Vagina (tissue), 2 donors: ENCODE measurements at places on chromosomes 4 and X. TPM values are rescaled to one million over a fixed set of nuclear protein-coding genes. Genes with fewer than 3 reads are reported as not detected.

Gene MXRA5
- 4.7 TPM for total RNA-seq

Gene CEP44
- 17.4 TPM for total RNA-seq

DNA sequence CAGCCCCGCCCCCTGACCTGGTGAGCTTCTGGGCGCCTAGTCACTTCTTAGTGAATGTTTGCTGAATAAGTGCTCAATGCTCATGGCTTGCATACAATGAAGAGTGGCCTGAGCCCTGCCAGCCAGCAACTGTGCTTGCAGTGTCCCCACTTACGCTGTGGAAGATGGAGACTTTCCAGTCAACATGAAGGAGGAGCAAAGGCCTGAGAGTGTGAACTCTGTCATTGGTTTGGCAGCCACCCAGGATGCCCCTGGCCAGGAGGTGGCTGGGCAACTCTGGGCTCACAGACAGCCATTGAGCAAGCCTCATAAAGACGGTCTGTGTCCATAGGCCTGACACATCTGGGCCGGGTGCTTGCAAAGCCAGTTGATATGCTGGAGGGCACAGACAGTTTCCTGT lies 72.1 kb upstream of the MAMLD1 start:
- H3K36me3 ChIP-seq, result no peaks in the 10 kb centered on the region
- DNase-seq, result peak; percentile 77
- no peaks in the 10 kb centered on the region for H3K27me3 ChIP-seq
- no peak overlapping the region for H3K27ac ChIP-seq
- no peaks in the 10 kb centered on the region for H3K4me1 ChIP-seq

DNA sequence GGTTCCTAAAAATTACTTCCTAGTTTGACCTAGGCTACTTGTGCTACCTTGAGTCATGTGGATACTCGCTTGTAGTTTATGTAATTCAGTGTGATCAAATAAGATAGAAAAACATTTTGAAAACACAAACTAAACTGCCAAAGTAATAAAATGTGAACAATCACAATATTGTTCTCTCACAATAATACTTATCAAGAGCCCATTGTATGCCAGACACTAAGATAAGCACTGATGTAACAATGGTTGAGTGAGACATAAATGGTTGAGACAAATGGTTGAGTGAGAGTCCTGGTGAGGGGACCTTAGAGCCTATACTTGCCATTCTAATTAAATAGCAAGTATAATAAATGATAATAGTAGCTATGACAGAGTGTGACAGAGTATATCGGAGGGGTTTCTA lies 41.7 kb downstream of the RFC1 start:
- no peaks in the 10 kb centered on the region for H3K36me3 ChIP-seq
- no peaks in the 10 kb centered on the region for H3K27me3 ChIP-seq
- H3K27ac ChIP-seq, result no peak overlapping the region
- H3K4me1 ChIP-seq, result no peaks in the 10 kb centered on the region
- no peak for DNase-seq
- no peak overlapping the region for H3K4me3 ChIP-seq

DNA sequence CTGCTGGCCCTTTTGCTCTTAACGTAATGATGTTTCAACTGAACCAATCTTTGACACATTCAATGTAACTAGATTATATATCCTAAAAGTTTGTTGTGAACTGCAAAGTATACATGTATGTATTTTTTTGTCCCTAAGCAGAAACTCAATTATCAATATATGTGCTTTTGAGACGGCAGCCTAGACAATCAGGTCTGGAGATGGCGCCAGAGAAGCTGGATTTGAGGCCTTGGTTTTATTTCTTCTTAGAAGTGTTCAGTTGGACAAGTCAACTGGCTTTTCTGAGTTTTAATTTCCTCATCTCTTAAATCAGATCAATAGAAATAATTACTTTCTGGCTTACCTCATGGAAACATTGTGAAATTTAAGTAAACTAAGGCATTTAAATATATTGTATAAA lies 62.5 kb downstream of the DCAF8L1 start:
- H3K36me3 ChIP-seq, result no peaks in the 10 kb centered on the region
- H3K4me1 ChIP-seq, result no peaks in the 10 kb centered on the region
- DNase-seq, result no peak
- H3K27ac ChIP-seq, result no peak overlapping the region

DNA sequence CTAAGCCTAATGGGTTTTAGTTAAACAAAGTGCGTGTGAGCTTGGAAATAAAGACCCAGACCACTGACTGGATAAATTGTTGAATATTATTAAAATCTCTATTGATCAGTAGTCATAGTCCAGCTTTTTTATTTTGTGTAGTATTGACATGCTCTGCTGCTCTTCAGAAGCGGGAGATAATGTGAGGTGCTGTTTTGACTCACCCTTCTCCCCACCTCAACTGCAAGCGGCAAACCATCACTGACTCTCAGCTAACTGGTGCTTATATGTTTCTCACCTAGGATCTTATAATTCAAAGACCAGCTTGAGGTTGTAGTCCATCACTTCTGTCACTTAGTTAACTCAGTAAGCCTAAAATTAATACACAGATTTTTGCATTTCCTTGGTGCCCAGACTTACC lies 72.2 kb downstream of the COMMD8 start:
- no peaks in the 10 kb centered on the region for H3K27me3 ChIP-seq
- no peak overlapping the region for H3K27ac ChIP-seq
- no peaks in the 10 kb centered on the region for H3K4me1 ChIP-seq
- DNase-seq, result no peak

- no peak for DNase-seq
- H3K27me3 ChIP-seq, result no peaks in the 10 kb centered on the region
- H3K27ac ChIP-seq, result no peak overlapping the region
- no peaks in the 10 kb centered on the region for H3K4me1 ChIP-seq
Observed at GRCh38 chrX:23779025-23779424, 3.9 kb upstream of the SAT1 start.

- no peaks in the 10 kb centered on the region for H3K4me1 ChIP-seq
- H3K4me3 ChIP-seq, result no peak overlapping the region
Observed at GRCh38 chr4:177194906-177195305, 114.8 kb upstream of the NEIL3 start.

Gene CXCL3
- not detected for total RNA-seq

Gene TMSB15A
- not detected for total RNA-seq

Gene SUPT20HL2
- total RNA-seq, result not detected

GRCh38 chrX:16665089-16665488 lies 15.1 kb downstream of the S100G start:
- no peaks in the 10 kb centered on the region for H3K4me1 ChIP-seq
- no peaks in the 10 kb centered on the region for H3K36me3 ChIP-seq
- DNase-seq, result no peak
- H3K27me3 ChIP-seq, result no peaks in the 10 kb centered on the region

Gene LINC00632
- 140 TPM for total RNA-seq

Gene CENPU
- 5.2 TPM for total RNA-seq

DNA sequence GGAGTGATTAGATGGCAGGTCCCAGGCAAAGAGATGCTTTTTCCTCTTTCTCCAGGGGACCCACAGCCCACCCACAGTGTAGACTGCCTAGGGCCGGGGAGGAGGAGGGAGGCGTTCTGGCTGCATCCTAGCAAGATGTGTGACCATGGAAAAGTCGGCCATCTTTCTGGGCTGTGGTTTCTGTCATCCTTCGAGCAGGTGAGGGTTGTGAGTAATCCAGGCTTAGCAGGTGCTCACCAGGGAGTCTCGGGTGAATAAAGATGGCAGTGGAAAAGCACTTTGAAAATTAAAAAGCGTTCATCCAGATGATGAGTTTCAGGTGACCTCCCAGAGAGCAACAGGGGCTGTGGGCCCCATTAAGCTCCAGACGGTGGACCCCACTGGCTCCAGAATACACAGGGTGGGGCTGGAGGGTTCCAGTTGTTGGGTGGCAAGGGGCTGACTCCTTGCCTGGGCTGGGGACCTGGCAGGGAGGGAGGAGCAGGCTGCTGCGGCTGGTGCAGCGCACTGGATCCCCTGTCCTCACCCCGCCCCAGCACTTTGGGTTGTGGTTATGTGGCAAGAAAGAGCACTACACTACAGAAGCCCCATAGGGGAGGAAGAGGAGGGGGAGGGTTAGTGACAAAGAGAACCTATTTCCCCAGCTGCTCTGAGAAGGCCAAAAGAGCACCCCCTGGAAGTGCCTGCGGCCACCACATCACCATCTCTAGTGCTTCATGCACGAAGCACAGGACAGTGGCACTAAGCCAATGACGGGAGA lies 23.7 kb downstream of the ELF4 start:
- H3K27me3 ChIP-seq, result no peaks in the 10 kb centered on the region
- no peak overlapping the region for H3K4me3 ChIP-seq
- peaks cover 40% of the 10 kb centered on the region for H3K4me1 ChIP-seq
- no peak for DNase-seq
- H3K36me3 ChIP-seq, result no peaks in the 10 kb centered on the region

DNA sequence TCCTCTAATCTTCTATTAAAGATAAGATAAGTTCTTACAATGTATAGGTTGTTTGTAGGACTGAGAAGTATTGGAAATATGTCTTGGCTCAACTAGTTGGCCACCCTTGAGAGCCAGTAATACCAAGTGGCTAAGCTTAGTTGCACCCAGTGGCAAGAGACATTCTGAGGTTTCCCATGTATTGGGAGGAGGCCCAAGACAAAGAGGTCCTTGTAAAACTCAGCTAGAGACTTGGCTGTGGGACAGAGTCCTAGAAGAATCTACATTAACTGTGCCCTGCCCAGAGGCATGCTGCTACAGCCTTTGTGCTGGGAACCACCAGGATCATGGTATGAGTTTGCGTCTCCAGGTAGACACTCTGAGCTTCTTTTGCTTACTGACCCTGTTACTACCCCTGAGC lies 41.9 kb upstream of the SLC4A4 start:
- H3K4me1 ChIP-seq, result no peaks in the 10 kb centered on the region
- no peak overlapping the region for H3K4me3 ChIP-seq
- H3K27me3 ChIP-seq, result no peaks in the 10 kb centered on the region
- no peak for DNase-seq
- H3K36me3 ChIP-seq, result no peaks in the 10 kb centered on the region

DNA sequence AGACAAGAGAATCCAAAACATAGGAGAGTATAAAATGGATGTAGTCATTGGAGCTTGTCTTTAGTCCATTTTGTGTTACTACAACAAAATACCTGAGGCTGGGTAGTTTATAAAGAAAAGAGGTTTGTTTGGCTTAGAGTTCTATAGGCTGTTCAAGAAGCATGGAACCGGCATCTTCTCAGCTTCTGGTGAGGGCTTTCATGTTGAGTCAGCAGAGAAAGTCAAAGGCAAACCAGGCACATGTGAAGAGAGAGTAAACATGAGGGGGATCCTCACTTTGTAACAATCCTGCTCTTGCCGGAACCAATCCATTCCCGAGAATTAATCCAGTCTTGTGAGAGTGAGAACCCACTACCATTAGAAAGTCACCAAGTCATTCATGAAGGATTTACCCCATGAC lies 8.1 kb upstream of the HCCS start:
- H3K4me1 ChIP-seq, result peaks cover 8% of the 10 kb centered on the region
- H3K36me3 ChIP-seq, result no peaks in the 10 kb centered on the region
- no peak for DNase-seq
- H3K4me3 ChIP-seq, result no peak overlapping the region
- no peak overlapping the region for H3K27ac ChIP-seq
- H3K27me3 ChIP-seq, result no peaks in the 10 kb centered on the region

- H3K36me3 ChIP-seq, result no peaks in the 10 kb centered on the region
- H3K4me1 ChIP-seq, result peaks cover 42% of the 10 kb centered on the region
- peak overlapping the region; percentile 95 for H3K4me3 ChIP-seq
Observed at GRCh38 chr4:52037689-52038102, 403 bp downstream of the SGCB start.

Gene RPA4
- total RNA-seq, result 7.4 TPM

Gene POLN
- total RNA-seq, result 3.9 TPM

Gene TKTL1
- total RNA-seq, result not detected

GRCh38 chr4:173211838-173212237 lies 43.2 kb downstream of the GALNT7 start:
- no peak overlapping the region for H3K4me3 ChIP-seq
- H3K27me3 ChIP-seq, result no peaks in the 10 kb centered on the region
- H3K27ac ChIP-seq, result no peak overlapping the region
- DNase-seq, result no peak

GRCh38 chr4:56757261-56757746 lies 64.2 kb downstream of the SPINK2 start:
- H3K27me3 ChIP-seq, result no peaks in the 10 kb centered on the region
- H3K4me3 ChIP-seq, result no peak overlapping the region
- peak overlapping the region; percentile 78 for H3K27ac ChIP-seq

DNA sequence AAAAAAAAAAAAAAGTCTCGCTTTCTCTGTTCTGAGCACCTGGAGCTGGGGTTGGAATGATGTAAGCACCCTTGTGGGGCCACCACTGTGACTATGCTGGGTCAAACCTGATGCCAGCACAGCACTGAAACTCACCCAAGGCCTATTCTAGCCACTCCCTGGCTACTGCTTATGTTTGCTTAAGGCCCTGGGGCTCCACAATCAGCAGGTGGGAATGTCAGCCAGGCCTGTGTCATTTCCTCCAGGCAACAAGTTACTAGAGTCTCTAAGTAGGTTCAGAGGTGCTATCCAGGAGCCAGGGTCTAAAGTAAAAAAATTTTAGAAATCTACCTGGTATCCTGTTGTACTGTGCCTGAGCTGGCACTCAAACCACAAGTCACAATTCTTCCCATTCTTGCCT lies 1306.8 kb downstream of the STIM2 start:
- H3K4me1 ChIP-seq, result no peaks in the 10 kb centered on the region
- H3K4me3 ChIP-seq, result no peak overlapping the region
- H3K27ac ChIP-seq, result no peak overlapping the region
- H3K36me3 ChIP-seq, result no peaks in the 10 kb centered on the region

Gene SSX1
- not detected for total RNA-seq

DNA sequence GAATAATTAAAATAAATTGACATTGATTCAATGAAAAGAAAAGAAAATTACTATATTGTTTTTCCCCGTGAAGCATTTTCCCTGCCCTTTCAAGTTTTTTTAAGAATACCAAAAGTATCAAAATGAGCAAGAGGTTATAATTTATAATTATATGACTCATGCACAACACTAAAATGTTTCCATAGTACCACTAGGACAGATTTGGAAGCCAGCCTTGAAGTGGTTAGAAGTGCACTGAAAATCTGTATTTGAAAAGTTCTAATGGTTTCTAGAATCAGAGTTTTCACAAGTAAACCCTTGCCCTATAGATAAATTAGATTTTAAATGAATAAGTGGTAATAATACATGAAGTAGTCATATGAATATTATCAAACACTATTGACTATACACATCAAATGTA lies 140.9 kb downstream of the HNRNPD start:
- H3K4me3 ChIP-seq, result no peak overlapping the region
- no peak for DNase-seq
- H3K27ac ChIP-seq, result no peak overlapping the region
- H3K27me3 ChIP-seq, result no peaks in the 10 kb centered on the region
- H3K4me1 ChIP-seq, result no peaks in the 10 kb centered on the region

Gene PDLIM3
- total RNA-seq, result 148 TPM

DNA sequence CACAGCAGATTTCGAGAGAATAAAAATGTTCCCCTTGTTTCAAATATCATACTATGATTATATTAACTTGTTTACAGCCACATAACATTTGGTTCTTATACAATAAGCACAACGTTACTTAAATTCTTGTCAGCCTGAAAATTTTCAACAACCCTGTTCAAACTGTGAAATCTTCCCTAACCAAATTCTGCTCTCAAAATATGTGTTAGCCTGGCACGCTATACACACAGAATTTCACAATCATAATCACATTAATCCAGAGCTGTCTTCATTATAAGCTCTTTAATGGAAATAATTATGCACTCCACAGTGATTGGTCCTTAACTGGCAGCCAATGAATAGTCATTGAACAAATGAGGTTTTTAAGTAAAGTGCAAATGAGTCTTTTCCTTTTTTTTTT lies 7.3 kb upstream of the PRSS12 start:
- peaks cover 9% of the 10 kb centered on the region for H3K4me1 ChIP-seq
- DNase-seq, result no peak
- H3K4me3 ChIP-seq, result no peak overlapping the region
- H3K27ac ChIP-seq, result peak overlapping the region; percentile 28
- H3K36me3 ChIP-seq, result no peaks in the 10 kb centered on the region
